ENCODE measurements at places on chromosomes 7 and 10. TPM values are rescaled to one million over a fixed set of nuclear protein-coding genes. Genes with fewer than 3 reads are reported as not detected.

The NMT2 gene
- 33.7 TPM for polyA plus RNA-seq

The TRRAP gene
- polyA plus RNA-seq, result 39.7 TPM

DNA sequence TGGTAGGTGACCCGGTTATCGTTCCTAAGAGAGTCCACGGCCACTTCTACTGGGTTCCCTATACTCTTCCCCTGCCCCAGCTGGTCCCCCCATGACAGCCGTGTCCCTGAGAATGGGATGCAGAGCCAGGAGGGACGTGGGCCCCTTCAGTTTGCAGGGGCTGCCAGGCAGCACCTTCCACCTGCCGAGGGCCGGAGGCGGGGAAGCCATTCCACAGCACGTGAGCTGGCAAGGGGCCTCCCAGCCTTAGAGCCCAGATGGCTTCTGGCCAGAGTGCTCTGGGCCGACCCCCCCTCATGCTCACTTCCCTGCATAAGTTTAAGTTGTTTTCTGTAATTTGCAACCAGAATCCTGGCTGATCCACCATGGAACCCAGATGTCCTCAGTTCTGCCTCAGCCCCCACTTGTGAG is 39.0 kb downstream of the DIP2C start:
- DNase-seq, result no peak

GRCh38 chr10:28837613-28838390 is 160.5 kb downstream of the BAMBI start:
- DNase-seq, result no peak

- DNase-seq, result no peak
These were observed 123.3 kb downstream of the ZMIZ1 start for GRCh38 chr10:79191951-79192676.

GRCh38 chr7:71290452-71290851 is 158.5 kb downstream of the GALNT17 start:
- DNase-seq, result no peak

DNA sequence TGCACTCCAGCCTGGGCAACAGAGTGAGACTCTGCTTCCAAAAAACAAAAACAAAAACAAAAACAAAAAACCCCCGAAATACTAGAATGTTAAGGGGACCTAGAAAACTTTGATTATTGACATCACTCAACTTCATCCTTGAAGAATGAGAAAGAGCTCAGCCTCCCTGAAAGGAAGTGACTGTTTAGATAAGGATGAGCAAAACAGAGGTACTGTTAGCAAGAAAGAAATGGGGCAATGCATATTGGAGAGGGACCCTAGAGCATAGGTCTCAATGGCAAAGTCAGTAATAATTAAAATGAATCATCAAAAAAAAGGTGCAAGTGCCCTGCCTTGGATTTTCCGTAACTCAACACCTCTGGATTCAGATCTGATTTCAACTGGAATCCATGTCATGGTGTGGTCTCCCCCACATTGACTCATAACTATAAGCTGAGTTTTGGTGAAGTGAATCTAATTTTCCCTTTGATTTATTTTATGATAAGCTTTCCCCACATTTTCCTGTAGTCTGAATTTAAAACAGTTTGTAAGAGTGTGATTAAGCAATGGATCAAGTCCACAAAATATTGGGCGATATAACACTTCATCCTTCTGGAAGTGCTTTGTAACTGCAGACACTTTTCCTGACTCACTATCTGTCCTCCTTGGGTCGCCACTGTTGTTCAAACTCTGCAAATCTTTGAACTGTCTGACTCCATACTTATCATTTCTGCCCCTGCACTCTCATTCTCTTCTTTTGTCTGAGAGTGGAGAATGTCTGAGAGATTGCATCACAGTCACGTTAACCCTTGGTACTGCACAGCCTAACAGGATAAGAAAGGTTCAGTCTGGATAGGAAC is 224.8 kb upstream of the LYZL1 start:
- DNase-seq, result no peak

- no peak for DNase-seq
These were observed 87.9 kb upstream of the PLXDC2 start for GRCh38 chr10:19728376-19728775.

GRCh38 chr7:156493942-156494341 is 146.6 kb upstream of the RNF32 start:
- no peak for DNase-seq
